ENCODE measurements at places on chromosomes 16 and 17.

GRCh38 chr16:53216798-53217197 is 162.0 kb downstream of the CHD9 start:
- no peak for DNase-seq

DNA sequence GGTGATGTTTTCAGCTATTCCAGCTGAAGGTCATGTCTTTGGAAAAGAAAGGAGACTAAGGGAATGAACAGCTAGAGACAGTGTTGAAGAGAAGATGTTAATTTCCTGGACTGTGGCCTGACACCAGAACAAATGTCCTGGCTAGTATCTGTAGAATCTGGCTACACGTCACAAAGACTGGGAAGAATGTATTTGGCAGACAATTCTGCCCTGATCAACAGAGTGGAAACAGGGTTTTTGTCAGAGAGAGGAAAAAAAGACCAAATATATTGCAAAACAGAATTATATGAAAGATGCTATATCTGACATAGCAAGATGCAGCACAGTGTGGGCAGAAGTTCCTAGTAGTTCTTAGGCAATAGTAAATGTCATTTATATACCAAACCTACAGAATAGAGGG is 17.0 kb upstream of the ANKFN1 start:
- DNase-seq: no peak

DNA sequence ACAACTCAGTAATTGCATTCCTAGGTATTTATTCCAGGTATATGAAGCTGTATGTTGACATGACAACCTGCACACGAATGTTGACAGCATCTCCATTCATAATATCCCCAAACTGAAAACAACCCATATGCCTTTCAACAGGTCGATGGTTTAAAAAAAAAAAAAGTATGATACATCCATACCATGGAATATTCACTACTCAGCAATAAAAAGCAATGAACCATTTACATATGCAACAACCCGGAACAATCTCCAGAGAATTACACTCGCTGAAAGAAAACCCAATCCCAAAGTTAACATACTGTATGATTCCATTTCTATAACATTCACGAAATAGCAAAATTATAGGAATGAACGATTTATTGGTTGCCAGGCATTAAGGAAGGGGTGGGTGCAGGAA is 53.3 kb upstream of the DNAH9 start:
- DNase-seq: no peak

DNA sequence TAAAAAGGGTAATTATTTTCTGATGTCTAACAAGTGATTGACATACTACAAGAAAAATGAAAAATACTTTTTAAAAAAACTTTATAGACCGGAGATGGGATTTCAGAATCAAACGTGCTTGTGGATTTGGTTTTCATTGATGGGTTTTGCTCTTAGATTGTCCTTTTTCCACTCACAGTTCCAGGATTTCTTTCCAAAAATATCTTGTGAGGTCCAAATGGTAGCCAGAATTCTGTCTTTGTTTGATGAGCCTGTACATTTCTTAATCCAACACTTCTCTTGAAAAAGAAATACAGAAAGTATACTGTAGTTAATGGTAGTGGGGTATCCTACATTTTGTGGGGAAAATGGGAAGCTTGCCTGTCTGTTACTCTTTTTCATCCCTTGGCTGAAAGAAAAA is 329.3 kb downstream of the KCNJ2 start:
- no peak for DNase-seq

All from sigmoid colon (tissue), 7 donors.